ENCODE measurements at places on chromosomes 1 and 21.

GRCh38 chr1:228415853-228416216 is 826 bp downstream of the TRIM17 start:
- no peak for DNase-seq

GRCh38 chr21:21163904-21164303 is 165.7 kb downstream of the NCAM2 start:
- DNase-seq: peak; percentile 10

DNA sequence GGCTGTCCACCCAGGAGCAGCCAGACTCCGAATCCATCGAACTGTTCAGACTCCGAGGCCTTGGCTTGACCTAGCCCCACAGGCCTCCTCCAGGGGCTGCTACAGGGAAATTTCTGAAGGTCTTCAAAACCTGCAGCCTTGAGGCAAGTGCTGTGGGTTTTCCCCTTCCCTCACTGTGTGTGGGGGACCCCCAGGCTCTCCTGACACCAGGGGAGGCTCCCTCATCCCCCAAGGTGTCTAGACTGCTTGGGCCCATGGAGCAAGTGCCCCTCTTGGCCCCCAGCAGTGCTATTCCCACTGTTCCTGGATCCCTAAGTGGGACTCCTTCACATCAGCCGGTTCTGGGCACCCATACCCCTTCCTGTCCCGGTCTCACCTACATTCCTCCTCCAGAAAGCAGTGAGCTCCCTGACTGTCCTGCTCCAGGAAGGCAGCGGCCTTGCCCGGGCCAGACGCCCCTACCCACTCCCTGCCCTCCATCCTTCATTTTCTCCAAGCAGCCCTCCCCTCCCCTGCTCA is 814 bp downstream of the PAQR7 start:
- peak; percentile 10 for DNase-seq

DNA sequence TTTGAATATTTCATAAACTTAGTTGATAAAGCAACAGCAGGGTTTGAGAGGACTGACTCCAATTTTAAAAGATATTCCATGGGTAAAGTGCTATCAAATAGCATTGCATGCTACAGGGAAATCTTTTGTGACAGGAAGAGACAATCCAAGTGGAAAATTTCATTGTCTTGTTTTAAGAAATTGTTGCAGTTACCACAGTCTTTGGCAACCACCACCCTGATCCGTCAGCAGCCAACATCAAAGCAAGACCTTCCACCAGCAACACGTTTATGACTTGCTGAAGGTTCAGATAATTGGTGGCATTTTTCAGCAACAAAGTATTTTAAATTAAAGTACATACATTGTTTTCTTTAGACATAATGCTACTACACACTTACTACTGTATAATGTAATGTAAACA is 47.8 kb downstream of the ADGRL4 start:
- DNase-seq: no peak

DNA sequence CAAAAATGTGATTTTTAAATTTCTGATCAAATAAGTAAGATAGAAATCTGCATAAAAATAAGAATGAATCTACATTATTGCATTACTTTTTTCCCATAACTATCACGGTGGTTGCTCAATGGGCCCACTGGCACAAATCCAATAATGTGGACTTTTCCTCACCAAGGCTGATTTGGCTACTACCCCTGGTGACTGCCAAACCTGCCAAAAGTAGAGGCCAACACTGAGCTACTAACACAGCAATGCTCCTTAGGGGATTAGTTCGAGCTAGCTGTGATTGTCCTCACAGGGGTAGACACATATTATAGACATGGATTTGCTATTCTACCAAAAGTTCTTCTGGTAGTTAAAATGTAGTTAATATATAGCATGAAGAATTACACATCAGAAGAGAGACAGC is 107.7 kb upstream of the ZNHIT6 start:
- DNase-seq: no peak

DNA sequence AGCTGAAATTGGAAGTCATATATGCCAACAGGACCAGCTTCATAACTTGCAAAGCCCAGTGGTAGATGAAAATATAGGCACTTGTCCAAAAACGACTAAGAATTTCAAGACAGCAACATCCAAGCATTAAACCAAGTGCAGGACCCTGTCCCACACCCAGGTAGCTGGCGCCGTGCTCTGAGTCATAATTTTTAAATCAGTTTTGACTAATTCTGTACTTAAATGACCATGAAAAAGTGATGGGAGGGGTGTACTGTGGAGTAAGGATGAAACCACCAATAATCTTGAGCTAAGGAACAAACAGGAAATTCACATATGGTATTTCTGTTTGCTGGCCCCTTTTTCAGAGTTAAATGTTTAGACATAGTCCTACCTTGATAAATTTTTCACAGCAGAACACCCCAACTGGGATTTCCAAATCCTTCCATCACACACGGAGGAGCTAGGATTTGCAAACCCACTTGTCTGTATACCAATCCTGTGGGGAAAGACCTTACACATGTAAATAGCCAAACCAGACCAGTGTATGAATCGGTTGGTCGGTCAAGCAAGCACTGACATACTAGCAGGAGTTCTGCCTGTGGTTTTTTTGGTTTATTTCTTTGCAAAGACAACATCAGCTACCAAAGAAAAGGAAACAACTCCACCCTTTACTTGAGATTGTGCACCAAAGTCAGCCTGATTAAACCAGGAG is 235.7 kb upstream of the RAB4A start:
- DNase-seq: no peak

- DNase-seq: no peak
Measured at GRCh38 chr1:92754000-92754718, 30.7 kb downstream of the EVI5 start.

DNA sequence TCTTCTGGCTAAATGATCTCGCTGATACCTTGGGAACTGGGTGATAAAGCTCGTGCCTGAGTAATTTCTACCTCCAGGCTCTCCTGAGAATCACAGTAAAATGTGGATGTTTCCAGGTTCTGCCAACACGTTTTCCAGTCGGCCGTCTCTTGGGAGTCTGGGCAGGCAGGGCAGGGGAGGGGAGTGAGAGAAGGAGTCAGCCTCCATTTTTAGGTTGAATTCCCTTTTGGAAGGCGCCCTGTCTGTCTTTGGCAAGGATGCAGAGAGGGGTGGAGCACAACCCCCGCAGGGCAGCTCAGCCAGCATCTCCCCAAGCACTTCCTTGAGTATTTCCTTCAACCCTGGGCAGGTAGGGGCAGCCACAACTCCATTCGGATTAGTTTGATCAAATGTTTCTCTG is 15.5 kb upstream of the ACTRT2 start:
- DNase-seq: no peak

GRCh38 chr1:216919060-216919970 is 196.1 kb upstream of the ESRRG start:
- no peak for DNase-seq

DNA sequence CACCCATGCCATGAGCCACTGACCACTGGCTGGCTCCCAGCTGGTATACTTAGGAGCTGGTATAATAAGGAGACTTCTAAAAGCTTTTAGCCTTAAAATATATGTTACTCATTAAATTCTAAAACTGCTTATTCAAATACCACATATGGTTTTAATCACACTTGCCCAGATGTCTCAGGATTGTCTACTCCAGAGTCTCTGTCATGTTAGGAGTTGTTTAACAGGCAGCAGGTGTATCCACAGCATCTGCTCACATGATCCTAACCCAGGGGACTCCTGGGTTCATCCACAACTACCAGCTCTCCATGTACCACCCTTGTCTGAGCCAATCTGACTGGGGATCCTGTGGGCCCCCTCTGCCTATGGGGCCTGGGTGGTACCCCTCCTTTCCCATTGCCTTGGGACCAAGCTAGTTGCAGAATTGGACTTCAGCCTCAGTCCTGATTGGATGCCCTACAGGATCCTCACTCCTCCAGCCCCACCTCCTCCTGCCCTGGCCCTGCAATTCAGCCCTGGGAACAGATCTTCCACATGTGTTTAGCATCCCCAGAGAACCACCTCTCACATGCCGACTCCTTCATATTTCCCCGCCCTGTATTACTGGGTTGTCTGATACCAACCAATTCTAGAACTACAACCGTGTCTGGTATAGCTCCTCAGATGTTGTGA is 61.3 kb downstream of the BCAR3 start:
- no peak for DNase-seq

DNA sequence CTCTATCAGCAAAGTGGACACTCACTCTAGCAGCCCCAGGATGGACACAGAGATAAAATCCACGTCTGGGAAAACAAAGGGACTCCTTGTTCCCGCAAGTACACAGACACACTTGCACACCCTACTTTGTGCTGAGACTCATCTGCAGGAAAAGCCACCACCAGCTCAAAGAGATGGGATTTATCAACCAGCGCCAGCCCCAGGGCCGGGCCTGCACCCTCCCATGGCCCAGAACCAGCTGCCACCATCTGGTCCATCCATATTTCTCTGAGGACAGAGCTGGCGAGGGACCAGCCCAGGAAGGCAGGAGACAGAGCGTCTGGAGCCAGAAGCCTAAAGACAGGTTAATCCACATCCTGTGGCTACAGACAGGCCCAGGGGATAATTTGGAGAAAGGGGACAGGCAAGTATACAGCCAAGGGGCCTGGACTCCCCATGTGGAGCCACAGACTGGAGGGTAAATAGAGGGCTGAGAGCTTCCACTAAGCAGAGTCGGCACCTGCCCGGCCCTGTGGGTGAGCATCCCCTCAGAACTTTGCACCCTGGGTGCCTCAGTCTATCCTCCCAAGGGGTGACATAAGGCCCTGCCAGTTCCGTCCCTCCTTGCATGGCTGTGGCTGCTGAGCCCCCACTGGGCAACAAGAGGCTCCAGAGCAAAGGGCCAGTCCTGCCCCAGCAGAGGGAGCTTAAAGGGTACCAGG is 233.9 kb downstream of the PTPRU start:
- DNase-seq: peak; percentile 28

DNA sequence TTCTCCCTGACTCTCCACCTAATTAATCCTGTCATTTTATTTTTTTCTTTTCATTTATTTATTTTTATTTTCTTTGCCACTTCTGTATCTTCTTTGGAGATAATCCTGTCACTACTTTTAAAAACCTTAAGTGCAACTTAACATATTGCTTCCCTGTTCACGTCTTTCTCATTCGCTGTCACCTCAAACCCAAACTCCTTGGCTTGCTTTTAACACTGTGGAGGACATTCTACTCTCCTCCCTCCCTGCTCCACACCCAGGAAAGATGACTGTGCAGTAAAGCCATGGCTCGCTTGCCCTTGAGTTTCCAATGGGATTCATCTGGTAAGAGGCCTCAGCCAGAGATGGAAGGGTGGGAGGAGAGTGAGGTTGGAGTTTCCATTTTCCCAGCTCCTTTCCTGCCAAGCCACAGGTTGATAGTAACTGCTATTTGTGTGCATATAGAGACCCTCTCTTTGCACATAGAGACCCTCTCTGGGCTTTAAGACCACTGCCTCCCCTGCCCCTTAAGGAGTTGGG is 6.4 kb upstream of the BRWD1 start:
- no peak for DNase-seq

GRCh38 chr21:45912611-45913417 is 68.8 kb upstream of the COL6A1 start:
- DNase-seq: no peak

DNA sequence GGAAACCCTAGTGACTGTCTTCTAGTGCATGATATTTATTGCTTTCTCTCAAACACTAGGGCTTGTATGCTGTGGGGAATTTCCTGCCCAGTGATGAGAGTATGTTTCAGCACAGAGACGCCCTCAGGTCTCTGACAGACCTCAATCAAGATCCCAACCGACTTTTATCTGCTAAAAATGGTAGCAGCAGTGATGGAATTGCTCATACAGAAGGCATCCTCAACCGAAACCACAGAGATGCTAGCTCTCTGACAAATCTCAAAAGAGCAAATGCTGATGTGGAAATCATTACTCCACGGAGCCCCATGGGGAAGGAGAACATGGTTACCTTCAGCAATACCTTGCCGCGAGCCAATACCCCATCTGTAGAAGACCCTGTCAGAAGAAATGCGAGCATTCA is 41.3 kb downstream of the PLPPR4 start:
- DNase-seq: no peak
